ENCODE measurements at places on chromosomes 11 and 22. TPM values are rescaled to one million over a fixed set of nuclear protein-coding genes. Genes with fewer than 3 reads are reported as not detected.

FAM111B gene
- 3.3 TPM for total RNA-seq

DNA sequence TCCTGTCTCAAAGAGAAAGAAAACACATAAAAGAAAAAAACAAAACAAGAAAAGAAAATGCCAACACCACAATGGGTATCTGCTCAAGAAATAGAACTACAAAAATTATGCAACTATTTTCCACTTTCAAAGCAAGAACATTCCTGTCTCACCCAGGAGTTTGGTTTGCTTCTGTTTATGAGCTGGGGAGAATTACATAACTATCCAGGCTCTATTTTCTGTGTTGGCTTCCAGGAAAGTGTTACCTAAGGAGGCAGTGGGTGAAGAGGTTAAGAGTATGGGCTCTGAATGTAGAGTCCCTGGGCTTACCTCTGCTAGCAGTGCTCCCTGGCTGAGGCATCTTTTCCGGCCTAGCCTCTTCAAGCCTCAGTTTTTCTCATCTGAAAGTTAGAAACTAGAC is 426.7 kb downstream of the MIAT start:
- no peak for DNase-seq

DNA sequence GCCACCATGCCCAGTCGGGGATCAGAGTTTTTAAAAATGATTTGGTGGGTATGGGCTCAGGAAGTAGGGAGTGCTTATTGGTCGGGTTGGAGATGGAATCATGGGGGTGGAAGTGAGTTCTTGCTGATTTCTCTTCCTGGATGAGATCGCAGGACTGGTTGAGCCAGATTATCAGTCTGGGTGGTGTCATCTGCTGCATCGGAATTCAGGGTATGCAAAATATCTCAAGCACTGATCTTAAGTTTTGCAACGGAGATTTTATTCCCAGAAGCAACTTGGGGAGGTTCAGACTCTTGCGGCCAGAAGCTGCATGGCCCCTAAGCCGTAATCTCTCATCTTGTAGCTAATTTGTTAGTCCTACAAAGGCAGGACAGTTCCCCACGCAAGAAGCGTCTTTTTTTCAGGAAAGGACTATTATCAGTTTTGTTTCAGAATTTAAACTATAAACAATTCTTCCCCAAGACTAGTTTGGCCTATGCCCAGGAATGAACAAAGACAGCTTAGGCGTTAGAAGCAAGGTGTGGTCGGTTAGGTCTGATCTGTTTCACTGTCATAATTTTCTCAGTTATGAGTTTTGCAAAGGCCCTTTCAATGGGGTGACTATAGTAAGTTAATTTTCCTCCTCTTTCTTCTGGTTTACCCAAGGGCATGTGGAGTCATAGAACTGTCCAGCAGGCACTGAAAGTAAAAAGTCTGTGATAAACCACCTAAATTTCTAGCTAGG is 1.4 kb upstream of the PIWIL3 start:
- DNase-seq: no peak

NRIP3 gene
- 3.4 TPM for total RNA-seq

- DNase-seq: no peak
Measured at GRCh38 chr11:13091373-13091772, 82.3 kb downstream of the RASSF10 start.

DNA sequence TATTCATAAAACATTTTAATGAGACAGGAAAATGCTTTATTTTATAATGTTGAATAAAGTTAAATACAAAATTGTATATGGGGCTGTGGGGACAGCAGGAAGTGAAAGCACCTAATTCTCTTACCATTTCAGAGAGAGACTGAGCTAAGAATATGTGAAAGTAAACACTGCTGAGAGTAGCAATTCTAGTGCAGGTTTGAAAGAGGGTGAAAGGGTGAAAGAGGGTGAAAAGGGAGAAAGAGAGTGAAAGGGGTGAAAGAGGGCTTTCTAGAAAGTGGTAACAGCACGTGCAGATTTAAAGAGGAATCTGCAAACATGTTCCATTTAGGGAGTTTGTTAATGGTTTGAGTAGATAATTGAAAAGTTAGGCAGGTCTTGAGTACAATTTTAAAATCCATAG is 652.0 kb upstream of the CCDC90B start:
- DNase-seq: no peak

DNA sequence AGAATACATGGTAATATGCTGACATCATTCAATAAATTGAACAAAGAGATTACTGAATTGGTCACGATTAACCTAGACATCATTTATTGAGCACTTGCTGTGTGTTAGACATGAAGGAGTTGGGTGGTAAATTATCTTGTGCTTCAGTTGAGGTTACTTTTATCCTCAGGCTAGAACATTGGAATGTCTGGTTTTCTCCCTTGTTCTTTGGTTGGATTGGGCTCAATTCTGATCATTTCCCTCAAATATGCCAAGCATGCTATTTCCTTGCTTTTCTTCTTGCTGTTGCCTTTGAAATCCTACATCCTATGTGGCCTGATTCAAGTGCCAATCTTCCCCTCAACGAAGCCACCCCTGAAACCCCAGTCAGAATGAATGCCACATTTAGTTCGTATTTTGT is 65.8 kb downstream of the DEUP1 start:
- DNase-seq: no peak

DNA sequence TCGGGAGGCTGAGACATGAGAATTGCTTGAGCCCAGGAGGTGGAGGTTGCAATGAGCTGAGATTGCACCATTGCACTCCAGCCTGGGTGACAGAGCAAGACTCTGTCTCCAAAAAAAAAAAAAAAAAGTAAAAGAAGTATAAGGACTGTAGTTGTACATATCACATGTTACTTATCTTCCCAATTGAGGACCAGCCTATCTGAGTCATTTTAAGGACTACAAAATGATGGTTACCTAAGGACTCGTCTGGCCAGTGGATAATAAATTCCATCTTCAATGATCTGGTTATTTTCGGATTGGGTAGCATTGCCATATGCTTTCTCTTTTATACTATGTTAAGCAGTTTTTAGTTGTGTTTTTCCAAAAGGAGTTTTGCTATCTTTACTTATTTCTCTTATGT is 55.3 kb downstream of the PPFIA1 start:
- DNase-seq: no peak

IL18 gene
- total RNA-seq: 1.4 TPM

OR10A2 gene
- not detected for total RNA-seq

DNA sequence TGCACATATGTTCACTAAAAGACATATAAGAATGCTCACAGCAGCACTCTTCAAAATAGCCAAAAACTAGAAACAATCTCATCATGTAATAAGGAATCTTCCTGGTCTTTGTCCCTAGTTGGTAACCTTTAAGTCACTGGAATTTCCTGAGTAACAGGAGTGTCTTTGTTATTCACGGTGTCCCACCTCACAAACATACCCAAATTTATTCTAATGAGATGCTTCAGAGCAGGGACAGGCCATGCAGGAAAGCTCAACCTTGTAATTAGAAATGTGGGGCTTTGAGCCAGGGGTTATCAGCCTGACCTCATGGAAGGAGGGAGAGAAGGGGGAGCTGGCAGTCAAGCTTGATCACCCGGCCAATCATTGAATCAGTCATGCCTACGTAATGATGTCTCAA is 40.3 kb upstream of the NFRKB start:
- no peak for DNase-seq

OPCML gene
- not detected for total RNA-seq

DNA sequence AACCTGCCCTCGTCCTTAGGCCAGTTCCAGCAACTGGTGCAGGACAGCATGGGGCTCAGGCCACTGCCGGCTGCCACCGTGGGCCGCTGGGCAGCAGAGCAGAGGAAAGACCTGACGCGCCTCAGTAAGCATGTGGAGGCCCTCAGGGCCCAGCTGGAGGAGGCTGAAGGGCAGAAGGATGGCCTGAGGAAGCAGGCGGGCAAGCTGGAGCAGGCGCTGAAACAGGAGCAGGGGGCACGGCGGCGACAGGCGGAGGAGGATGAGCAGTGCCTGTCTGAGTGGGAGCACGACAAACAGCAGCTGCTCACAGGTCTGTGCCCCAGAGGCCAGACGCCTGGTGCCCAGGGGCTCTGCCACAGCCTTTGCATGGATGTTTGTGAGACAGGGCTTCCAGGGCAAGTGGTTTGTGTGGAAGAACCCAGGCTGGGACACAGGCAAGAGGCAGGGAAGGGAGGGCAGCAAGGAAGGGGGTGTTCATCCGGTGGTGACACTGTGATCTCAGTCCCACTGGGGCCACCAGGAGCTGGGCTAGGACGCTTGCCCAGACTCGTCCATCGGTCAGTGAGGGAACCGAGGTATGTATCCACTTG is 13.9 kb downstream of the CCDC157 start:
- no peak for DNase-seq

GRCh38 chr22:31046539-31047226 is 34.4 kb upstream of the SMTN start:
- no peak for DNase-seq

GRCh38 chr11:70628855-70629844 is 230.8 kb downstream of the CTTN start:
- DNase-seq: no peak

DNA sequence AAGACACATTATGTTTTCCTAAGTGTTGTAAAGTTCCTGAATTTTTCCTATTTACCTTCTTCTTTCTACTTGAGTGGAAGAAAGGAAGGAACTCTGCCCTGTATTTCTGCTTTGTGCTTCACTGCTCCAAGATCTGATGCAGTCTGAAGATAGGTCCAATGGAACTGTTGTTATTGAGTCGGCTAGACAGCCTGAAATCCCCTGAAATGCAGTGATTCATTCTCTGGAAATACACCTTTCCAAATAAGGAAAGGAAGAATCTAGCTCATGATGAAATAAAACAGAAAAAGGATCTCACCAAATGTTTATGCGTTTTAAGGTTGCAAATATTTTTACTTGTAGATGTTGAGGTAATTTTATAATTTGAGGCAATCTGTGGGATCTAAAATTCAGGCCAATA is 322.8 kb downstream of the GUCY1A2 start:
- DNase-seq: no peak

All from CD4-positive, CD25-positive, alpha-beta regulatory T cell (primary cell).